ENCODE measurements at places on chromosomes 1 and 21.

- no peak for DNase-seq
Measured at GRCh38 chr1:188689542-188689941, 1788.1 kb downstream of the BRINP3 start.

DNA sequence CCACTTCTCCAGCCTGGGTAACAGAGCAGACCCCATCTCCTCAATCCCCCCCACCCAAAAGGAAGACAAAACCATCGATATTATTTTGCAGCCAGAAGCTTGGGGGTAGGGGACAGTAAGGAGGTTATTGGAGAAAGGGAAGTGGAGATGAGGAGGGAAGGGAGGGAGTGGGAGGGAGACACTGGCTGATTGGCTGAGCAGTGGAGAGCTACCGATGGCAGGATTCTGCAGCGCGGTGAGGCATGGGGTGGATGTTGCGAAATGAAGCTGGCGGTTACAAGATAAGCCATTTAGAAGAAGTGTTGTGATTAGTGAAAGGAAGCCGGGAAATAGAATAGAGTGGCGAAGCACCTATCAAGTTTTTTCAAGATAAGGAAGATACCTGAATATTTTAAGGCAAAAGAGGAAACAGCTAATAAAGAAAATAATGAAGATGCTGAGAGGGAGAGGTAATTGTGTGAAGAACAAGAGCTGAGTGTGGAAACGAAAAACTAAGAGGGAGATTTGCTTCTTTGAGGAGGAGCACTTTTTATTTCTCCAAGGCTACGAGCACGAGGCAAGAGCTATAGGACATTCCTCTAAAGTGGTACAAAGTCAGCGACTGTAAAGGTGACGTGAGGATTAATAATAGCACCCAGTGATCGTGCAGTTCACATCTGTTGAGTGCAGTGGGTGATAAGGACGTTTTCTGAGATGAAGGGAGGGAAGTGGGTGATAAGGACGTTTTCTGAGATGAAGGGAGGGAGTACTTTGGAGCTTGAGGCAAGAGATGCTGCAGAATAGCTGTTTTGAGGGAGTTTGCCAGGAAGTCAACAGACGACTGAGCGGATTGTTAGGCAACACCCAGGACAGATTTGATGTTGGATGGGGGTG, 103.2 kb upstream of the KIF26B start:
- no peak for DNase-seq

- no peak for DNase-seq
Measured at GRCh38 chr21:45655124-45655523, 11.6 kb downstream of the PCBP3 start.

GRCh38 chr21:44013380-44014088, 1.4 kb downstream of the TRAPPC10 start:
- no peak for DNase-seq

- DNase-seq = no peak
Measured at GRCh38 chr1:59158321-59158720, 138.6 kb upstream of the FGGY start.
